ENCODE measurements at places on chromosomes 12 and 14.

DNA sequence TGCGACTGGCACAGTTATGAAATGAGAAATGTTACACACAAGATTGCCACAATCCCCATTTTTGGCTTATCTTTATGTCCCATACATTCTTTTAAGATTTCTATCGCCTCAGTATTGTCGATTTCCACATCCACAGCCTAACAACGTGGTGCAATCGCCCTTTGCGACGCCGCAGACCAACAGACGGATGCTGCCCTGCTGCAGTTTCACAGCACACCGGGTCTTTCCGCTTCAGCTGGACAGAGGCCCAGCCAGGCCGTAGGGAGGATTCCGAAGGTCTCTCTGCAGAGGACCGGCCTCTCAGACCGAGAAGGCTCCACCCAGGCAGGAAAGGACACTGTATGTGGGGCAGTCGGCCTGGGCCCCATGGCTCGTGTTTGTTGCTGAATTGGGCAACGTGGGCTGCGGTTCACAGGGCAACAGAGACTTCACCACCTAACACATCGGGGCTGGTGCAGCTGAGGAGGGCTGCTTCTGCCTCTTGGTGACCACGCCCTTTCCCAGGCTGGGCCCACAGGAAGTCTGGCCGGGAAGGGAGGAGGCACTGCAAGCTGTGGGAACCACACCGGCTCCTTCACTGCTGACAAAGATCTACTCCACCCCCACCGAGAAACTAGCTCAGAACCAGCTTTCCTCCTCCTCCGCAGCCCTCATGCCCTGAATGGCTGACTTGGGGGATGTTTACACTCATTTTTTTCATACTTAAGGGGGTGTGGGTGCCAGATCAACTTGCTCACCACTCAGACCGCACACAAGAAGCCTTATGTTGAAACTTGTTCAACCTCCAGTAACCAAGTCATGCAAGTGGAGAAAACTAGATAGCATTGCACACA lies 32.9 kb upstream of the MDM1 start:
- DNase-seq, result peak; percentile 79

- DNase-seq, result no peak
Measured at GRCh38 chr14:37623971-37624370, 28.5 kb downstream of the TTC6 start.

GRCh38 chr12:57576613-57577160 lies 14.3 kb upstream of the PIP4K2C start:
- no peak for DNase-seq

DNA sequence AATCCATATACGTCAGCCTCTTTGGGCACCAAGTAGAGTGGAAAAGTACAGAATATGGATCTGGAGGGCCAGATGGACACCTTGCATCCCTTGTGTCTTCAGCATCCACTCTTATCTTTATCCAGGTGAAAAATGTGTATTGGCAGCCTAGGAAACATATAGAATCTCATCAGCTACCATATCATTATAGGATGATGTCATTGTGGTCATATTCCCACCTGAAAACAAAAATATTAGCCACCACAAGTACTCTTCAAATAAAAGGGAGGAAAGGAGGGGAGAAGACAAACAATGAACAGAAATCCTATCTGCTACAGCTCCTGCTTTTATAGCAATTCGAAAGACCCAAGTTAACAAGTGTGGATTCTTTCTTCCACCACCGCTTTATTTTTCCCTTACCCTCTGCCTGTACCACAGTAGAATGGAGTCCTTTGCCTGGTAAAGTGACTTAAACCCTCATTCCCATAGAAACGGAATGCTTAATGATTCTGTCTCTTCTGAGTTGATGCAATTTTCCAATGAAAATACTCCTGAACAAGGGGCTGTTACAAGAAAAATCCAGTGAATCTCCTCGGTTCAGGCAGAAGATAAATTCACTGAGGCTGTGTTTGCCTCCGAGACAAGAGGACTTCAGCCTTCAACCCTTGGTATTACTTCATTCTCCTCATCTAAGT lies 13.8 kb upstream of the IL26 start:
- DNase-seq, result no peak

DNA sequence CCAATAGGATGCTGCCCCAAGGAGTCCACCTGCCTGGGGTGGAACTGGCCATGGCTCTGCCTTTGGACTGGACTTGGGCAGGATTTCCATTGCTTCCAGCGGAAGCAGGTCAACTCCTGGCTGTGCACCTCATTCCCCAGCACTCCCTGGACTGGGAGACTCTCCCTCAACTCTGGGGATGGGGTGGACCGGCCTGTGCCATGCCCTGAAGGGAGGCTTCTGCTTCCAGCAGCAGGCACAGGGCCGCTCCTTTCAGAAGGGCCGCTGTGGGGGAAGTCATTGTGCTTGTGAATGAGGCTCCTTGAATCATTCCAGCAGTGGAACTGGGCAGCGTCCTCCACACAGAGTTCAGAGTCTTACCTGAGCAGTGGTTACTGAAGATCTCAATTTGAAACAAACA lies 23.0 kb downstream of the TCHP start:
- DNase-seq, result no peak

- no peak for DNase-seq
Measured at GRCh38 chr14:97149775-97150174, 352.6 kb downstream of the VRK1 start.

GRCh38 chr12:99119449-99119848 lies 474.4 kb downstream of the APAF1 start:
- DNase-seq, result no peak

DNA sequence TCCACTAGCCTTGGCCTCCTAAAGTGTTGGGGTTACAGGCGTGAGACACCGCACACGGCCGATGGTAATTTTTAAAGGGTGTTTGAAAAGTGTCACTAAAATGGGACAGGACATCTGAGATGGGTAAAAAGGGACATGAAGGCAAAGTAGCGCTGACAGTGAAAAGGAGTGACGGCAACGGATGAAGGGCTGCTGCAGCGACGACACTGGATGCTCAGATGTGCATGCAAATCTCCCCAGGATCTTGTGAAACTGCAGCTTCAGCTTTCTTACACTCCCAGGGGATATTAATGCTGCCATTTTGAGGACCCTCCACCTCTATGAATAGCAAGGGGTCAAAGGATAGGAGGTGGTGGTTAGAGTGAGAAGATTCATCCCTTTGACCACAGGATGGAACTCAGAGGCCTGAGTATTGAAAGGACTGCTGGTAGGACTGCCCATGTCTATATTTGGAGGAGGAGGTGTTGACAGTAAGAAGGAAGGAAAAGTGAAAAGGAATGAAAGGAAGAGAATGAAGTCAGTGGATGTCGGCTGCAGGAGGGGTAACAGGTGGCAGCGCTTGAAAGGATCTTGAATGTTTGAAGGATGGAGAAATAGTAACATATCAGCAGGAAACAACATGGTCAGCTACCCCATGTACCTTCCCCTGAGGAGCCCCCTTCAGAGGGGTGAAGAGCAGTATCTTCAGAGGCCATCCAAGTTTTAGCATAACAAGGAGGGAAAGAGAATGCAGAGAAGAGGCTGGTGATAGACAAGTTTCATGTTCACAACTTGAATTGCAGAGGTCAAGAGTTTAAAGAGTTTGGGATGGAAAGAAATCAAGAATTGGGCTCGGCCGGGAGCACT lies 37.1 kb downstream of the CLIP1 start:
- DNase-seq, result no peak

- DNase-seq, result no peak
Measured at GRCh38 chr14:62626416-62626815, 418.8 kb downstream of the KCNH5 start.

DNA sequence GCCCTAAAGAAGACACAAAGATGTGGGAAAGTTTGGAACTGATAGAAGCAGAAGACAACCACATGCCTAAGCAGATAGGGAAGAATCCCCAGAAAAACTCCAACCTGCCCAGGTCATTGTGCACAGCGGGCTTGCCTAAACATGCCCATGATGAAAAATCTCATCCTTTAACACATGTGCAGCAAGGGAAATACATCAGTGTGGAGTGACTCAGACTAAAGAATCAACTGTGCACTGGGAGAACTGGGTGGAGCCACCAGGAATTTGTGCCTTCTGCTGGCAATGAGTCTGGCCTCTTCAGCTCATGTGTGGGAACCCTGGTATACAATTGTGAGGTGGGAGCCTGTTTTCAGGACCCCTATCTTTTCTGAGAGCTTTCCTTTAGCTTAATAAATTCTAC lies 398.5 kb downstream of the FSCB start:
- no peak for DNase-seq

GRCh38 chr14:73211251-73212040 lies 25.9 kb upstream of the PAPLN start:
- DNase-seq, result no peak

- DNase-seq, result no peak
Measured at GRCh38 chr14:102303664-102304063, 1.3 kb downstream of the MOK start.

- peak; percentile 12 for DNase-seq
Measured at GRCh38 chr12:115771065-115771464, 506.4 kb downstream of the MED13L start.

DNA sequence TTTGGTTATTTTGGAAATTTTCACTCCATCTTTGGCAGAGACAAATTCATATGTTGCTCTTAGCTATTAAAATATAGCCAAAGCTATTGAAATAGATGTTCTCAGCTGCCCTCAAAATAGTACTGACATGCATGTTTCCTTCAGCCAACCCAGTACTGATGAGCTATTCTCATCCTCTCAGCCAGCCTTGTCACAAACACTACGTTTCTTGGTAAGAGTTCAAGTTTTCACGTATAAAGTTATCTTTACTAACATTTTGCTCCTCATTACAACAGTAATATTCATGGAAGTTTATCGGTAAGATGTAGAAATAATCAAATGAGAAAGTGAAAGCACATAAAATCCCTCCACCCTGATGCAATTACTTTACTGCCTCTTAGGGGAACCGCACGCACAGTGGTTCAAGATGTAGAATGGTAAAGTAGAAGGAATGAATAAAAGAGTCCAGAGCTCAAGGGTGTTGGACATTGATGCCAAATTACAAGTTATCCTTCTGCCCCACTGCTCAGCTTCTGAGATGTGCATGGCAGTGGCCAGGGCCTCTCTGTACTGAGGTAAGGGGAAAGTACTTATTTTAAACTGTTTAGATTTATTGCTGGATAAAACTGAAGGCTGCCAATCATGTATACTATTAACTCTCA lies 20.7 kb downstream of the GCH1 start:
- DNase-seq, result no peak

- DNase-seq, result peak; percentile 75
Measured at GRCh38 chr12:6662602-6662905, 365 bp downstream of the ING4 start.

GRCh38 chr12:103846415-103846814 lies 5.4 kb upstream of the NT5DC3 start:
- DNase-seq, result no peak

- peak; percentile 47 for DNase-seq
Measured at GRCh38 chr12:98743362-98743953, 98.4 kb downstream of the APAF1 start.

DNA sequence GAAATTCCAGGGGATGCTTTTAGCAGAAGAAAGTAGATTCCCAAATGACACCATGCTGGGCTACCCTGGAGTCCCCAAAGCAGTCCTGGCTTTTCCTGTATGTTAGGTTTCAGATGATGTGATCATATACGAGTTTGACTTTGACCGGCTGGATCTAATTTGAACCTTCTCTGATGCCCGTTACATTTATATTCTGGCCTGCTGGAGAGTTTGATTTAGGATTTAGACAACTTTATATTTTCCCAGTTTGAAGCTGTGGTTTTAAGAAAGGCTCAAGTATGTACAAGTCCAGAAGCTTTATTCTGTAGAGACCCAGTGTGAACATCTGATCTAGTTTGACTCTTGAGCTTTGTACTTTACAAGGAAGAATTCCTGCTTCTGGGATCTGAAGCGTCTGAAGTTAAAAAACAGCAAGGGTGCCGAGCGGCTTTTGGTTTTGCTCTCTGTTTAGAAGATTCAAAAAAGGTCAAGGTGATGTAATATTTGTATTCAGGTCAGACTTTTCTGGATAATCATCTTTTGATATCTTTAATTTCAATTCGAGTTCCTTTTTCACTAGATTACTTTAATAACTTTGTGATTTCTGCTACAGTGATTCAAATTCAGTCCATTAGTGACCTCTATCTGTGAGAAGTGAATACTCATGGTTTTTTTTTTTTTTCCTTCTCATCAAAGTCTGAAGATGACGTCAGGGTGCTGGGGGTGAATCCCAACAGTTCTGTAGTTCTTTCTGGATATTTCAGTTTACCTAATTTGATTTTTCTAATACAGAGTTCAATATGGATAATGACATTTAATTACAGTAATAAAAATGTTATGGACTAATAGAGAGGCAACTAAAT lies 6.3 kb downstream of the FLRT2 start:
- DNase-seq, result peak; percentile 24

DNA sequence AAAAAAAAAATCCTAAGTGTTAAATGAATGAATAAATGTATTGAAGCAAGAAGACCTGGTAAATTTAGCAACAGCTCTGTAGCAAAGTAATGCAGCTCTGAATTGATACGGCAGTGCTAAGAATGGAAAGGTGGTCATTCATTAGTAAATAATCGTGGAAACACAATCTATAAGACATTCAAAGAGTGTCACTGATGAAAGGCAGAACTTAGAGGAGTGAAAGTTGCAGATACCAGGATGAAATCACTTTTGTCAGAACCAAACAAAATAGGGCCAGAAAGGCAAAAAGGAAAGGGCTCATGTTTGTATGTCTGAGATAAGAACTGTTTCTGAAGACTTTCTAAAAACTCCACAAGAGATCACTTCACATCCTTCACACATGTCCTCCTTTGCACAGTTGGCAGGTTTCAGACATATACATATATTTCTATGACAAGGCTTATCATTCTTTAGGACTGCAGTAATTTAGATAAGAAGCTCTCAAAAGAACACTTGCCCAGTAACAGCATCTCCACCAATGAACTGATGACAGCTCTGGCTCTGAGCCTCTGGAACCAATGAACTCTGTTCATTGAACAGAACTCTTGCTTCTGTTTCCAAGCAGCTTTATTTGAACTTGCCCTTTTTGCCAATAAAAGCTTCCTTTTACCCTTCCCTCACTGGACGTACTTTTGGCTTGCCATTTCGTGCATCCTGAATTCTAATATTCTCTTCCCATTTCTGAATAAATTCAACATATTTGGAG lies 4.2 kb upstream of the LRR1 start:
- DNase-seq, result no peak

- no peak for DNase-seq
Measured at GRCh38 chr14:24416254-24416931, 13.1 kb downstream of the CBLN3 start.

DNA sequence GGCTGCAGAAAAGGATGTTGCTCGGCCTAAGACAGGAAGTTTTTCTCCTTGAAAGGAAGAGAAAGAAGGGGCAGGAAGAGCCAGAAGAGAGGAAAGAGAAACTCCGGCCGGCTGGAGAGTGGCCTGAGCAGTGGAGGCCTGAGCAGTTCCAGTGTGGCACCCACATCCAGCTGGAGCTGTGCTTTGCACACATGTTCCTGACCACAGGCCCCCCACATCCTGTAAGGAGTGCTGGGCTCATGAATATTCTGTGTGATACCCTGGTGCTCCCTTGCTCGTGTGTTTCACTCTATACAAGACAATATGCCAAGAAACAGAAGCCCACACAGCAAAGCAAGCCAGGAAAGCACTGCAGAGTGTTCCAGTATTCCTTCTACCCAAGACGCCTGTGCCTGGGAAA lies 27.1 kb downstream of the POLE start:
- no peak for DNase-seq

- DNase-seq, result no peak
Measured at GRCh38 chr12:111643427-111643826, 42.3 kb downstream of the BRAP start.
